Activated CD8-positive, alpha-beta T cell treated with anti-CD3 and anti-CD28 coated beads, Interleukin-2, amount 10 ng/mL, durations not matched to agents 7 days and 5 days (primary cell): ENCODE measurements at places on chromosomes 1 and 21. TPM values are rescaled to one million over a fixed set of nuclear protein-coding genes. Genes with fewer than 3 reads are reported as not detected.

GUCA2B gene
- not detected for total RNA-seq

AKNAD1 gene
- total RNA-seq: not detected

TAS1R1 gene
- not detected for total RNA-seq

GRCh38 chr1:67880056-67880601 lies 46.9 kb upstream of the GNG12 start:
- no peak for DNase-seq
- H3K27me3 ChIP-seq: peaks cover 11% of the 10 kb centered on the region
- H3K4me3 ChIP-seq: no peak overlapping the region

DNA sequence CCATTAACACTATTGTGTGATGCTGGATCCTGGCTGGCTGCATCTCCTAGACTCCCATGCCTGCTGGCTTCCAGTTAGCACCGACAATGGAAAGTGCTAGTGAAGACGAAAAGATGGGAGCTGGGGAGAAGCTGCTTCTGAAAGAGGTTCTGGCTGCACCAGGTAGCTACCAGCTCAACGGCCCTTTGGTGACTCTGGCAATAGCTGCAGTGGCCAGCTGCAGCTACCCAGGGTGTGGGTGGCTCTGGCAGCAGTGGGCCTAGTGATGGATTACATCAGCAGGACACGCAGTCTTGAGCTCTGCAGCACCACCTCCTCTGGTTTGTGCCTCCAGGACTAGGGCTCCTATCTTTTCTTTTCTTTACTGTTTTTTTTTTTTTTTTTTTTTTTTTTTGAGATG lies 662.6 kb downstream of the MATN1 start:
- H3K36me3 ChIP-seq: no peaks in the 10 kb centered on the region
- no peak overlapping the region for H3K4me3 ChIP-seq
- no peak for DNase-seq
- H3K4me1 ChIP-seq: no peaks in the 10 kb centered on the region

GRCh38 chr1:153670257-153670858 lies 435 bp downstream of the ILF2 start:
- H3K4me3 ChIP-seq: no peak overlapping the region
- peaks cover 33% of the 10 kb centered on the region for H3K4me1 ChIP-seq
- peaks cover 48% of the 10 kb centered on the region for H3K36me3 ChIP-seq
- no peaks in the 10 kb centered on the region for H3K27me3 ChIP-seq
- DNase-seq: no peak
- H3K27ac ChIP-seq: no peak overlapping the region

GRCh38 chr1:81583878-81584277 lies 216.9 kb upstream of the ADGRL2 start:
- no peak for DNase-seq
- H3K36me3 ChIP-seq: no peaks in the 10 kb centered on the region
- no peak overlapping the region for H3K4me3 ChIP-seq
- H3K27ac ChIP-seq: no peak overlapping the region

- H3K36me3 ChIP-seq: peaks cover 7% of the 10 kb centered on the region
- H3K27ac ChIP-seq: no peak overlapping the region
- H3K27me3 ChIP-seq: peaks cover 28% of the 10 kb centered on the region
Measured at GRCh38 chr1:119906927-119907652, 10.8 kb upstream of the ADAM30 start.

GRCh38 chr21:36589352-36589971 lies 109.5 kb upstream of the SIM2 start:
- DNase-seq: peak; percentile 36
- no peaks in the 10 kb centered on the region for H3K27me3 ChIP-seq
- H3K4me3 ChIP-seq: no peak overlapping the region
- no peaks in the 10 kb centered on the region for H3K36me3 ChIP-seq
- no peaks in the 10 kb centered on the region for H3K4me1 ChIP-seq

GRCh38 chr1:12202577-12202976 lies 27.3 kb upstream of the VPS13D start:
- H3K4me3 ChIP-seq: no peak overlapping the region
- H3K36me3 ChIP-seq: peaks cover 72% of the 10 kb centered on the region

DNA sequence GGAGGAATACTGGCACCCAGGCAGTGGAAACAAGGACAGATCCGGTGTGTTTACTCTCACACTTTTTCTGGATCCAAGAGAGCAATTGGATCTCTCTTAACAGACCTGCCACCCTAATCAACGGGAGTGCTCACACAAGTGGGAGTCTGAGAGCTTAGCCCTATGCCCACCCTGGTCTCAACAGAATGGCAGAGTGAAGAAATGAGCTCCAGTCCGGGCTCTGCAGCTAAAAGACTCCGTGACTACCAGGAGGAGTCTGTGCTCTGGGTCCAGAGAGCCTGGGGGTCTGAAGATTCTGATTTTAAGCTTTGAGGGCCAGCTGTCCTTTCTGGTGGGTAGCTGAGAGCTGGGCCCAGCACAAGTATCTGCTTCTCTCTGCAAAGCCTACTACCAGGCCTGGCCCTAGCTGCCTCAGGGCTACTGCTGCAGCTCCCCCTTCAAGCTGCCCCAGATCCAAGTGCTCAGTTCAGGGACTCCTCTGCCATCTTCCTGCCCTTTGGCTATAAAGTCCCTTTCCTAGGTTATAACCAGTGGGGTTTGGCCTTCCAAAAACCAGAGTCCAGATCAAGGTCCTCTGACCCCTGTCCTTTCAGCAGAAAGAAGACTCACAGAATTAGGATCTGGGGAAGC lies 3.9 kb downstream of the S100A9 start:
- H3K4me1 ChIP-seq: peaks cover 11% of the 10 kb centered on the region
- peaks cover 9% of the 10 kb centered on the region for H3K27me3 ChIP-seq
- H3K27ac ChIP-seq: no peak overlapping the region
- no peak overlapping the region for H3K4me3 ChIP-seq

DNA sequence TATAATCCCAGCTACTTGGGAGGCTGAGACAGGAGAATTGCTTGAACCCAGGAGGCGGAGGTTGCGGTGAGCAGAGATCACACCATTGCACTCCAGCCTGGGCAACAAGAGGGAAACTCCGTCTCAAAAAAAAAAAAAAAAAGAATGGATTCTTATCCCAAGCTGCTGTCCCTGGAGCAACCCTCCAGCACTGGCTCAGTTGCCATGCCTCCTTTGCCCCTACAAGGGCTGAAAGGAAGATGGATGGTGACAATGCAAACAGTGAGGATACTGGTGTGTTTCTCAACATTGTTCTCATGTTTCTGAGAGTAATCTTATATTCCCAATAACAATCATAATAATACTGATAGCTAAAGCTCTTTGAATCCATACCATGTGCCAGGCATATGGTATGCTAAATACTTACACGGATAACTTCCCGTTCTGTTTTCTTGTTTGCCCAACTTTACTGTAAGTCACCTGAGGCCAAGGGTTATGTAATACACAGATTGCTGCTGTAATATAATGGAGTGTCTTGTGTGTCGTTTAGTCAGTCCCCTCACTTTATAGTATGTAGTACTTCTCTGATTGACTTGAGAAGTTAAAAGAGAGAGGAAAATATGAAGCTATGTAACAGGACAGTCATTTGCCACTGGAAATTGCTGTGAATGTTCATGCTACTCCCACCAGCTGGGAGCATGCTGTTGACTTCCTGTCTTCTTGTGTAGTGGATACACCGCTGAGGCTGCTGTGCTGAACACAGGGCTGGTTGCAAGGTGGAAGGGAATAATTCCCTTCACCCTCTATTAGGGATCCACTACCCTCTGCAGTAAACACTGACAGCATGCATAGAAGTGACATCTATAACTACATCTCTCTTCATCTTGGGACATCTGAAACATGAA lies 153.6 kb downstream of the CNIH3 start:
- DNase-seq: no peak
- no peaks in the 10 kb centered on the region for H3K36me3 ChIP-seq
- no peak overlapping the region for H3K4me3 ChIP-seq

DNA sequence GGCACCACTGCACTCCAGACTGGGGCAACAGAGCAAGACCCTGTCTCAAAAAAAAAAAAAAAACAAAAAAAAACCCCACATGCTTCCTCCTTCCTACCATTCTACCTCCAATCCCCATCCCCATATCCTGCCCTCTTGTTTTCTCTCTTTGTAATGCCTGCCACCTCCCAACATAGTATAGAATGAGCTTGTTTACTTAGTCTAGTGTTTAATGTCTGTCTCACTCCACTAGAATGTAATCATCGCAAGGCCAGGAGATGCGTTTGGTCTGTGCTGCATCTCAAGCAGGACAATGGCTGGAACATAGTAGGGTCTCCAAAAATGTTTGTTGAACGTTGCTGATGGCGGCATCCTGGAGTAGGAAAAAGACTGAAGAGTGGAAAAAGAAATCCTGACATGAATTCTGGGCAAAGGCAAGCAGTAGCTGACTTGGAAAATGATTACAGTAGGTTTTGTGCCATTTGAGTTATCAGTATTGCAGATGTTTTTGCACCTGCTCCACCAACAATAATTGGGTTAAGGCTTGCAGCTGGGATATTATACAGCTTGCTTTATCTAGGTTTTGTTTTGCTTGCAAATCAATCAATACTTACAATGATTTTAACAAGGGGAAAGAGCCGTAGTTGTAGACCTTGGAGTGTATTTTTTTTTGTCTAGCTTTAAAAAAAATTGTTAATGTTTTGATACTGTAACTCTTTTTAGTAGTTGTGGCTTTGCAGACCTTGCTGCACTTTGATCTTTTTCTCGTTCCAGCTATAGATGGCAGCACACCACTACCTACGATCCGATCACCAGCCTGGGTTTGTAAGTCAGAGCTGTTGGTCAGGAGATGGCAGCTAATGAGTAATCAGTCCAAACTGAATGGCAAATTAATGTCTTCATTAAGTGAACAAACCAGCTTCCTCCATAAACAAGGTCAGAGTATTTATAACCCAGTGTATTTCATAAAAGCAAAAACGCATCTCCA lies 62.4 kb downstream of the BACH1 start:
- H3K36me3 ChIP-seq: peaks cover 3% of the 10 kb centered on the region
- no peak overlapping the region for H3K4me3 ChIP-seq
- no peaks in the 10 kb centered on the region for H3K27me3 ChIP-seq
- H3K27ac ChIP-seq: no peak overlapping the region

GRCh38 chr1:191618181-191618580 lies 540.1 kb upstream of the RGS18 start:
- H3K4me1 ChIP-seq: no peaks in the 10 kb centered on the region
- no peaks in the 10 kb centered on the region for H3K27me3 ChIP-seq
- H3K4me3 ChIP-seq: no peak overlapping the region

DNA sequence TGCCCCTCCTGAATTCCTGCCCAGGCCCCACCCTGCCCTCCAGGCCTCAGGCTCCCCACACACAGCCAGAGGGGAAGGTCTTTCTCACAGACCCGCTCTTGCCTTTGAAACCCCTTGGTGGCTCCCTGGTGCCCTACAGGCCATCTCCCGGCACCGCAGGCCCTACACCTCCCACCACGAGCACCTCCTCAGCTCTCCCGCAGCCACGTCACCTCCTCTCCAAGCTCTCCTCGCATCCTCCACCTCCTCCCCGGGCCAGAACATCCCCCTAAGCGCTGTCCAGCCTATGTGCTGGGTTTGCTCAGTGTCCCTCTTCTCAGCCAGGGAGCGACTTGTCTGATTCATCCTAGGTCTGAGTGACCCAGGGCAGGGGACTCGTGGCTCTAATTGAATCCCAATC lies 66.4 kb downstream of the DMRTB1 start:
- H3K27me3 ChIP-seq: no peaks in the 10 kb centered on the region
- no peak overlapping the region for H3K27ac ChIP-seq
- no peak overlapping the region for H3K4me3 ChIP-seq
- no peak for DNase-seq
- H3K4me1 ChIP-seq: no peaks in the 10 kb centered on the region
- no peaks in the 10 kb centered on the region for H3K36me3 ChIP-seq

- peaks cover 5% of the 10 kb centered on the region for H3K36me3 ChIP-seq
- H3K4me1 ChIP-seq: peaks cover 31% of the 10 kb centered on the region
- no peak overlapping the region for H3K27ac ChIP-seq
- H3K27me3 ChIP-seq: no peaks in the 10 kb centered on the region
- H3K4me3 ChIP-seq: no peak overlapping the region
Measured at GRCh38 chr1:41731516-41732030, 187.1 kb downstream of the HIVEP3 start.

- H3K4me3 ChIP-seq: no peak overlapping the region
- H3K36me3 ChIP-seq: peaks cover 8% of the 10 kb centered on the region
- H3K27me3 ChIP-seq: no peaks in the 10 kb centered on the region
- H3K27ac ChIP-seq: no peak overlapping the region
Measured at GRCh38 chr1:21035794-21036193, 140.9 kb downstream of the EIF4G3 start.
